NCI-H1694 treated with DMSO at 0.1 percent for 48 hours (cell line): ENCODE measurements at places on chromosomes 7 and 10.

DNA sequence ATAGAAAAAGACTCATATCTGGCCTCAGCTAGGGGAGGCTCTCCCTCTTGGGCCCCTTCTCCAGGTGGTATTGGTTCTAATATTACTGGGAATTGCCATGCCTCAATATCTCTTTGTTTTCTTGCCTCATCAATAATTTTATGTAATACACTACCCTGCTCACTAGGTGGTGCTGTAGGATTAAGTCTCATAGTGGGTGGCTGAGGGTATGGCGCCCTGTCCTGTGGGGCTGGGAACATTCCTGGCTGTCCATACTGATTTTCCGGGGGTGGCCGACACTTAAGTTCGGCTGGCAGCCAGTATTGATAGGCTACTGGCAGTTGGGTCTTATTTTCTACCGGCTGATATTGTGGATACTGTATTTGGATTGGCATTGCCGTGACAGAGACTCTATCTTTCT is 9.0 kb upstream of the TAS2R3 start:
- peak; percentile 23 for DNase-seq

DNA sequence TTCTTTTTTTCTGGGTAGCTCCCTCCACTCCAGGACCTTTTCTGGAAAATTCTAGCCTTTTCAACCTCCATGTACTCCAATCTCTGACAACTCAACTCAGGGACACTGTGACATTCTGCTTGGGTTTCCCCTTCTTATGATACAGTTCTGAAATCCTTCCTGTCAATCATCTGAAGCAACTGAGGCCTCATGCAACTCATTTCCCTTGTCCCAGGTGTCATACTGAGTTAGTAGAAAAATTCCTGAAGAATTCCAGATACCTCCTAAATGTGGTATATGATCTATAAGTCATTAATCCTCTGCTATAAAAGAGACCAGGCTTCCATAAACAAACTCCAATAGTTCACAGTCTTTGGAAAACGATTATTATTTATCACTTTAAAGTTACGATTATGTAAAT is 43.0 kb upstream of the MYO3A start:
- no peak for DNase-seq

DNA sequence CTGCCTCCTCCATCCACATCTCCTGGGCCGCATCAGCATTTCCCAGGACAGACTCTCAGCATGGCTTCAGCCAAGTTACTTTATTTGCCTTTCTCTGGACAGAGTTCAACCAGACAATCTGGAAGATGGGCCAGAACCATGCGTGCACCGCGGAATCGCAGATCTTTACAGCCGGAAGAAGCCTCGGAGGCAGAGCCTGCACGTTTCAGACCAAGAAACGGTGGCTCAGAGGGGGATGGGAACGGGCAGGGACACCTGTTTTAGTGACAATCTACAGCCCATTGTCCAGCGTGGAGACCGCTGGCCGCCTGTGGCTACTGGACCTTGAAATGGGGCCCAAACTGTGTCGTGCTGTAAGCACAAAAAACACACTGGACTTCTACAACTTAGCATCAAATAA is 3.5 kb downstream of the VIPR2 start:
- no peak for DNase-seq

GRCh38 chr7:22292531-22292930 is 64.4 kb downstream of the RAPGEF5 start:
- no peak for DNase-seq

- no peak for DNase-seq
Observed at GRCh38 chr10:24748214-24748613, 24.5 kb upstream of the ARHGAP21 start.

DNA sequence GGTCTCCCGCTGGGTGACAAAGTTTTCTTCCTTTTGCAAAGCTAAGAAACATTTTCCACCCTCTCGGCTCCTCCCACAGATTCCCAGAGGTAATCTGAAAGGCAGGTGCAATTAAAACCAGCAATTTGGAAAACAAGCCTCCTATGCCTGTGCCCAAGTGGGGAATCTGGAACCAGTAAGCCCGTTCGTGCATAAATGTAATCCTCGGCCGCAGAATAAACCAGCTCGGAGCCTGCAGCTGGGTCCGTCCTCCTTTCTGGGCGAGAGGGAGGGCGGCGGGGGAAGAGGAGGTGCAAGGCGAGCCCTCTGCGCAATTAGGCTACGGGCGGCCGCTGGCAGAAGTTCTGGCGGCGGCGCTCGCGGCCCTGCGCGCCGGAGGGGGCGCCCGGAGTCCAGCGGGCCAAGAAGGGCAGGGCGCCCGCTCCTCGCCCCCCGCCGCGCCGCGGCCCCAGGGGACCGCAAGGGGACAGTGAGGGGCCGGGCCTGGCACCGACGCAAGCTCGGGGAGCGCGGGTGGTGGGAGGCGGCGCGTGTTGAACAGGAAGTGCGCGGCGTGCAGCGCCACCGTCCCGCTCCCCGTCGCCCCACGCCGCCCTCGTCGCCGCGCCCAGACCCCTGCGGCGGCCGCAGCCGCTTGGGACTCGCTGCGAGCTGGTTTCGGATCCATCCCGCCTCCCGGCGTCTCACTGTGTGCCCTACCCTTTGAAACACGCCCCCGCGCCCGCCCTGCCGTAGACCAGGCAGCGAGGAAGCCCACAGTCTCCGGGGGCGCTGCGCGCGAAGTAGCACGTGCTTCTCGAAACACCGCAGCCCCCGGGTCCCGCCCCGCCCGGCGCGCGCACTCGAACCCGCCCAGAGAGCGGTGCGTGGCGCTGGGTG is at the start of gene PRKAG2:
PRKAG2 (minus strand) TSS at position 217 of the 879 bp plus-strand sequence. CDS start 495 bp downstream, outside the sequence.
- peak; percentile 68 for DNase-seq

DNA sequence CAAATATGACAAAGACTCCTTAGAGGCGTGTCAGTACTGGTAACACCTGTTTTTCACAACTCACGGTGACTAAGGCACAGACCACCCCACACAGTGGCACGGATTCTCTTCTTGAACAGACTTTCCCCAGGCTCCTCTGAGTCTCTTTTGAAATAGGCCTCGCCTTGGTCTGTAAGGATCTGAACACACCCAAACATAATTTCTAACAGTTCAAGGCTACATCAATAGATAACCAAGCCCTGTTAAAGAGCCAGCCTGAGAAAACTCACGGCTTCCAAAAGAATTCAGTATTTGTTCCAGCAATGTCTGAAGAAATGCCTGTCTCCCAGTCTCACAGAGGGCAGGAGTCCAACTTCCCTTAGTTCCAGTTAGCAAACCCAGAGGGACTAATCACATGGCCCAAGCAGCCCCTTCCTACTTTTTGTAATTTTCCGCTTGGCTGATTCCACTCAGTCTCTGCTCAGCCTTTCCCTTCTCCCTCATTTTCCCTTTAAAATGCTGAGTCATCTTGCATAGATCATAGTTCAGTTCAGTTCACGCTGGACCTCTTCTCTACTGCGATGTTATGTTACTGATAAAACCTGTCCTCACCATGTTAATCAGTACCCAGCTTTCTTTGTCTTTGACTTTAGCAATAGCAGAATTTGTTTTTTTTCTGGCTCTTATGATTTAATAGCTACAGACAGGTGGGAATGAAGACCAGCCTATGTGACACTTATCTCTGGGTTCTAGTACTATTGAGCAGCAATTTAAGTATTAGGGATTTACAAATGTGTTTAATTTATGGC is 22.6 kb upstream of the AKR1C3 start:
- DNase-seq: no peak

DNA sequence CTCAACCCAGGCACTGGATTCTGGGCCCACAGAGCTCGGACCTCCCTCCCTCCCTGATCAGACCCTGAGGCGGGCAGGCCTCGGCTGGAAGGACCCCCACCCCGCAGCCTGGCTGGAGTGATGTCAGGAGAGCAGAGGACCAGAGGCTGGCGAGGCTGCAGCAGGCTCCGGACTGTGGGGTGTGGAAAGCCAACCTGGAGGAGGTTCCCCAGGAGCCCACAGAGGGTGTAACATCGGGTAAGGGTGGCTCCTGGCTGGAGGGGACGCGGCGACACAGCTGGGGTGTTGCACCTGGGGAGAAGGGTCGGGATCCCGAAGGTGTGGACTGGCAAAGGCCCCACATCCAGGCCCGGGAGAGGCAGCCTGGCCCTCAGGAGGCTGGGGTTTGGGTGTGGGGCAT is 8.9 kb upstream of the MICALL2 start:
- no peak for DNase-seq

- no peak for DNase-seq
Observed at GRCh38 chr10:97475936-97476594, 22.2 kb downstream of the MMS19 start.

GRCh38 chr10:62121187-62121530 is 147.5 kb downstream of the RTKN2 start:
- DNase-seq: no peak

GRCh38 chr10:118638680-118639079 is 43.2 kb upstream of the PRLHR start:
- no peak for DNase-seq

GRCh38 chr10:65911151-65911835 is 1014.5 kb upstream of the LRRTM3 start:
- no peak for DNase-seq

DNA sequence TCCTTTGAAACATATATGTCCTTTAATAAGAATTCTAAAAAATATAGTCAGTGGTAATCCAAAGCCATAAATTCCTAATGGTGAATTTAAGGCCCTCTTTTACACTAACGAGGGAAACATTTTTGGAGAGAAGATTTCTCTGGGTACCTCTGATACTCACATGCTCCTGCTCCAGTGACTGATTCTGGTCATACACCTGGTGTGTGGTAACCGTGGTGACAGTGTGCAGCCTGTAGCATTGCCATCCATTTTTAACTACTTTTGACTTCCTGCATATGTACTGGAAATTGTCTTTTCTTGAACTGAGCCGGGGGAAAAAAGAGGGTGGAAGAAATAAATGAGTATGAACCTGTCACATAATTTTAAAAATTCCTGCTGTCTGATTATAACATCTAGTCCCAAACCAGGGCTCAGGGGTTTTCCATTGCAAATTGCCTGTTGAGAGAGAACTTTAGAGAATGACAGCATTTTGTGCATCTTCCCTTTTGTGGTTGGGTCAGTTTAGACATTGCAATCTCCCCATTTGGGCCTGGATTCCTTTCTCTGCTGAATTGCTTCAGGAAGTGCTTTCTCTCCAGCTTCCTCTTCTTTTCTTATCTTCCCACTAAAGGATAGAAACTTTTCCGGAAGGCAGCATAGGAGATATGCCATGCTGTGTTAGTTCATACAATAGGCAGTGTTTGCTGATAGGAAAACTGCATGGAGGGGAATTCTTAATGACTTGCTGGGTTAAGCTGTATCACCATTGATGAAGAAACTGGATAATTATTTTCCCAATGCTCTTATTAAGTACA is 125.5 kb downstream of the GRM3 start:
- no peak for DNase-seq

DNA sequence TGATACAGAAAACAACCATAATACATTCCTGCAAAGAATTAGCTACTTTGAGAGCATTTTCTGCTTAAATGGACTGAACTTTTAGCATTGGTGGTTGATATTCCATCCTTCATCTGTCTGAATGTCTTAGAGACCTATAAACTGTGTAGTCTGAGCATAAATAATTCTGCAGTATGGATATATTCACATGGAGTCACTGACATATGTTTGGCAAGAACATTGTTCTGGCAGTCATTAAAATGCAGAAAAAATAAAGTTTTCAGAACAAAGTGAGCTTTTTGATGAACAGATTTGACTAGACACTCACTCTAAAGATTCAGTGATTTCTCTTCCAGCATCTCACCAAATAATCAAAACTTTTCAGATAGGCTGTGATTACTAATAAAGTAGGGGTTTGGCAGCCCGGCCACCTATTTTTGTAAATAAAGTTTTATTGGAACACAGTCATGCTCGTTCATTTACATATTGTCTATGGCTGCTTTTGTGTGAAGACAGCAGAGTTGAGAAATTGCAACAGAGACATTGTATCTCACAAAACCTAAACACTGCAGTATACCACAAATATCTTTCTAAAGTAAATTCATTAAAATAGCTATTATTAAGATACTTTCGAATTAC is 44.1 kb upstream of the RAPGEF5 start:
- DNase-seq: no peak

- no peak for DNase-seq
Observed at GRCh38 chr7:37993060-37993501, 72.6 kb downstream of the EPDR1 start.

GRCh38 chr10:49109669-49110340 is 5.5 kb downstream of the VSTM4 start:
- DNase-seq: no peak

DNA sequence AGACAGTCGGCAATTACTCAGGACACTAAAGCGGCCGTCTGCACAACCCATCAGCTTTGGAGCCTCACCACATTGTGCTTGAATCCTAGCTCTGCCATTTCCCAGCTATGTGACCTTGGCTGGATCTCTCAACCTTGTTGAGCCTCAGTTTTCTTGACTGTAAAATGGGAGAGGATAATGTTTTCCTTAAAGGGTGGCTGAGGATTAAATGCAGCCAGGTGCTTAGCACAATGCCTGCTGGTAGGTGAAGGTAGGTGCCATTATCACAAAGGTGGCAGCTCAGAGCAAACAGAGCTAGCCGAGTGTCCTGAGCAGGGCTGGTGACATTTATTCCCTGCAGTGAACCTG is 508.5 kb upstream of the ZMIZ1 start:
- no peak for DNase-seq

GRCh38 chr10:3774814-3775695 is 10.0 kb downstream of the KLF6 start:
- DNase-seq: no peak

GRCh38 chr7:43653466-43653865 is 70.6 kb downstream of the STK17A start:
- no peak for DNase-seq

GRCh38 chr10:101444058-101444898 is 90.3 kb downstream of the BTRC start:
- peak; percentile 60 for DNase-seq

DNA sequence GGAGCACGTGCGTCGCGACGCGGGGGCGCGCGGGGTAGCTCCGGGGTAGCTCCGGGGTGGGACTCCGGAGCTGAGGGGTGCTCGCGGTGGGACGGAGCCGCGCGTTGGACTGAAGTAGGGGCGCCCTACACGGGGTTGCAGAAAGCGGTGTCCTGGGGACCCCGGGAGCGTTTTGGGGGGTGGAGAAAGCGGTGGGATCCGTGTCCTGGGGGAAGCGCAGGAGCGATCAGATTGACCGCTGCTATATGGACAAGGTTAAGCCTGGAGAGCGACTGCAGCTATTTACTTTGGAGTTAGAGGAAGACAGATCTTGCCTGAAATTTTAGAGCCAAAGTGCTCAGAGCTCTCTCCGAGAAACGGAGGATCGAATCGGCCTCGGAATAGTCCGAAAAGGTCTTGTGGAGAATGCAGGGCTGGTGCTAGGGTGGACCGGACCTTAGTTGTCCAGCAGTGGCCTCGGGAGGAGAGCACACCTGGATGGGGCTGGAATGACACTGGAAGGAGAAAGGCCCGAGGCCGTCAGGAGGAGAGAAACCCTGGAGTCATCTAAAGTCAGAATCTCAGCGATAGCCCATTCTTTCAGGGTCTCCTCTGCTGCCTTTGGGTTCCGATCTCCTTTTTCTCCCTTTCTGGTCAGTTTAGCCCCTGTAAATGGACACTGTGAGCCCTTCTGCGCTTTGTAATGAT is 564 bp downstream of the PDSS1 start:
- DNase-seq: no peak

GRCh38 chr7:155756322-155756721 is 55.9 kb downstream of the SHH start:
- no peak for DNase-seq

- DNase-seq: peak; percentile 34
Observed at GRCh38 chr7:93622036-93623033, 47.8 kb upstream of the CALCR start.
